CD14-positive monocyte (primary cell): ENCODE measurements at places on chromosomes 13 and 19.

- no peak for DNase-seq
Observed at GRCh38 chr13:79128158-79128557, 277.9 kb downstream of the RBM26 start.

GRCh38 chr19:41997851-41998229, 3.8 kb upstream of the ATP1A3 start:
- DNase-seq = no peak

- DNase-seq = peak; percentile 69
Observed at GRCh38 chr19:38317104-38317612, 1.4 kb upstream of the YIF1B start.

GRCh38 chr19:41265395-41266153, 1.4 kb downstream of the HNRNPUL1 start:
- DNase-seq = no peak

DNA sequence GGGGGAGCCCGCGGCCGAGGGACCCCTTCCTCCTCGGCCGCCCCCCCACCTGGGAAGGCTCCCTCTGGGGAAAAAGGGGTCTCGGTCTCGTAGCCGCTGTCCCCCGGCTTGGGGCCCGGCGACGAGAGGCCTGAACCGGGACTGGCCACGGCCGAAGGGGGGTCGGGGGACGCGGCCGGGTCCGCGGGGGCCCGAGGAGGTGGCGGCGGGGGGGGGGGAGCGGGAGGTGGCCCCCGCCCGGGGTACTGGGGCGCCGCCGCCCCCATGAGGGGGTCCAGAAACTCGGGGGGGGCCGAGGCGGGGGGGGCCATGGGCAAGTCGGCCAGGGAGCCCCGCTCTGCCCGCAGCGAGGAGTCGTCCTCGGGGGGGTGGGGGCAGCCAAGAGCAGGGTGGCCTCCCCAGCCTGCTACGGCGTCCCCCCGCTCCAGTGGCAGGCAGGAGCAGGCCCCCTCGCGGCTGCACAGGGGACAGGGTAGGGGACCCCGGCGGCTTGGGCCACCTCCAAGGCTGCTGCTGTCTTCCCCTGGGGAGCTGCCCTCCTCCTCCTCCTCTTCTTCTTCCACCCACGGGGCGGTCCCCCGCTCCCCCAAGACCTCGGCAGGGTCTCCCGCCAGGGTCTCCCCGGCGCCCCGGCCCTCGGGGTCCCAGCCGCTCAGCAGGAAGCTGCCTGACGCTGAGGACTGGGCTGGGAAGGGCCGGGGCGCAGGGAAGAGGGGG, 12.9 kb downstream of the LMTK3 start:
- DNase-seq = no peak

DNA sequence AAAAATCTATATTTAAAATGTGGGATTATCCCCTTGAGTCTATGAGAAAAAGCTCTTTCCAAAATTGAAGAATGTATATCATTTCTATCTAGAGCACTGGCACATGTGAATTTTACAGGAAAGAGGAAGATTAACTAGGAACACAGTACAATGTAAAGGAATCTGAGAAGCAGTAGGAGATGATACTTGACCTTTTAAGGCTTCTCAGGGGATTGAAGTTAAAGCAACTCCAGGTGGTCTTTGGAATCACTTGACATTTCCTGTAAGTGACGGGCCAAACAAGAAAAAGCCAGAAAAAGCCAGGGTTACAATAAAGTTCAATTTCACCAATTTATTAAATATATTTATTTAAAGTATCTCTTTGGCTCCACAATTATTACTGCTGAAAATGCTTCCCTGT, 1373.9 kb downstream of the OLFM4 start:
- no peak for DNase-seq
